Neuronal stem cell (in vitro differentiated cells): ENCODE measurements at places on chromosomes 12 and 14.

DNA sequence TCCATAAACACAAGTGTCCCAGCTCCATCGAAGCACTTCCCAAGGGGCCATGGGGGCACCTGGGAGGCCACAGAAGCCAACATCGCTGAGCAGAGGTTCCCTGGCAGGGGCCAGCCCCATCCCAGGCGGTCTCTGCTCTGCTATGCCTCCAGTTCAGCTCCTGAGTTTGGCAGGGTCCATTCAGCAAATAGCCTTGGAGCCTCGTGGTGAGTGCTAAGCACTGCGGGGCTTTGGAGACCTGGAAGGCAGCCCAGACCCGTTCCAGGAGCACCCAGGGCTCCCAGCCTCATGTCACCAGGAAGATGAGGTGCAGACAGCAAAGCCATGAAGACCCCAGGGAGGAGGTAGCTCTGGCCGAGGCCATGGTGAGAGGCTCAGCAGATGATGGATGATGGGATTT lies 109.5 kb downstream of the LGMN start:
- no peak for DNase-seq

DNA sequence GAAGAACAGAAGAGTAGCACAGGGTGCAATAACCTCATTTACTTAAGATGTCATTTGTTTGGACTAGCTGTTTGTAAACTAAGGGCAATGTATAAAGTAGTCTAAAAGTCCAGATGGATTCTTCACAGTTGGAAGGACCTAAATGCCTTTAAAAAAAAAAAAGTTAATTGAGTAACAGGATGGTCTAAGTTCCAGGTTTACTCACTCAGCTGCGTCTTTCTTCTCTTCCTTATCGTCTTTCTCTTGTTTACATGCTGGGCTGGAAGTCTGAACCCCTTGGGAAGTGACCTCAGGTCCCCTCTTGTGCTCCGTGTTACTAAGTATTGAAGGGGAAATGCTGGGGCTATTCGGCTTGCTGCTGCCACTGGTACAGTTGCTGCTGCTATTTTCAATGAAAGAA lies 82.5 kb downstream of the SH2B3 start:
- DNase-seq = no peak

- DNase-seq = no peak
Measured at GRCh38 chr14:75647640-75648039, 13.0 kb downstream of the ERG28 start.

- no peak for DNase-seq
Measured at GRCh38 chr14:101181446-101182313, 278.2 kb upstream of the RTL1 start.

- DNase-seq = no peak
Measured at GRCh38 chr12:75571656-75572205, 60.3 kb upstream of the KRR1 start.

DNA sequence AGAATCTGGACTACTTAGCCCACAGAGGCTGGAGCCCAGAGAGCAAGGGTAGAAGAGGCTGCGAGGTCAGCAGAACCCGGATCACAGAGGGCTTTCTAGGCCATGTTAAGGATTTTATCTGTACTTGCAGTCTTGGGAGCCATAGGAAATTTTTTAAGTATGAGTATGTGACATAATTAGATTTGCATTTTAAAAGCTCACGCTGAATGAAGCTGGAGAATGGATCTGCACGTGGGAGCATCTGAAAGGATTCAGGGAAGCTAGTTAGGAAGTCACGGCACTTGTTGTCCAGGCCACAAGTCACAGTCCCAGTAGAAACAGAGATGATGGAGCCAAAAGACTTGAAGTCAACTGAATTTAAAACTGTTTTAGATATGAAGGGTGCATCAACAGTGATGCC lies 14.1 kb downstream of the CORO1C start:
- no peak for DNase-seq

GRCh38 chr14:93715279-93715927 lies 72.9 kb downstream of the PRIMA1 start:
- no peak for DNase-seq

GRCh38 chr12:46221255-46222128 lies 47.4 kb downstream of the SLC38A1 start:
- DNase-seq = no peak

DNA sequence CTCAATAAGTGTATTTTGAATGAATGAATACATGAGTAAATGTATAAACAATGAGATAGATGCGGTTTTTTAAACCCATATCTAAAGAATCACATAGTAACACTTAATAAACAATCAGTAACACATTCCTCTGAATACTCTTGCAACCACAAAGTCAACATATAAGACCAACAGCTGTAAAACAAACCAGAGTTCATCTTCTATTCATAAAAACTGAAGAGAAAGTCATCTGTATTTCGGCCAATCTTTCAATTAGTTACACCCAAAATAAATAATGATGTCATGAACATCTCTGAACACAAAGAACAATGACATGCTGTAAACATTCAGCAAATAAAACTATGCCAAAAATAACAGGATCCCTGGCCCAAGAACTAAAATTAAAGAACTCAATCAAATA lies 47.2 kb downstream of the ARMH4 start:
- no peak for DNase-seq

- no peak for DNase-seq
Measured at GRCh38 chr12:90938451-90938850, 16.5 kb downstream of the CCER1 start.

DNA sequence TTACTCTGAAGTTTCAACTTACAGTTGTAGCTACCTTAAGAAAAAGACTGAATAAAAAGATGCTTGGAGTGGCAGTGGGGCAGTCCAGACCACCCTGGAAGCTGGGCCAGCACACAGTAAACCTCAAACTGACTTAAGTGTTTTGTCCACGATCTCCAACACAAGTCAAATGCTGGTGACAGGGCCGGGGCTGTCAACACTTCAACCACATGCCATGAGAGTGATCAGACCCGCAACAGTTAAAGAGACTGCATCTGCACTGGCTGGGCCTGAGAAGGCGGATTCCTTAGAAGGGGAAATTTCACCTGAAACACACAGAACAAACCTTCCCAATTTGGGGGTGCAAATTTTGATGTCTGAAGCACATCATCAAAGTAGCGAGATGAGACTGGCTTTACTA lies 223.5 kb upstream of the CAND1 start:
- no peak for DNase-seq

- DNase-seq = no peak
Measured at GRCh38 chr14:99549684-99550083, 54.3 kb downstream of the CCDC85C start.

GRCh38 chr12:124395986-124396385 lies 101.1 kb downstream of the RFLNA start:
- DNase-seq = no peak

DNA sequence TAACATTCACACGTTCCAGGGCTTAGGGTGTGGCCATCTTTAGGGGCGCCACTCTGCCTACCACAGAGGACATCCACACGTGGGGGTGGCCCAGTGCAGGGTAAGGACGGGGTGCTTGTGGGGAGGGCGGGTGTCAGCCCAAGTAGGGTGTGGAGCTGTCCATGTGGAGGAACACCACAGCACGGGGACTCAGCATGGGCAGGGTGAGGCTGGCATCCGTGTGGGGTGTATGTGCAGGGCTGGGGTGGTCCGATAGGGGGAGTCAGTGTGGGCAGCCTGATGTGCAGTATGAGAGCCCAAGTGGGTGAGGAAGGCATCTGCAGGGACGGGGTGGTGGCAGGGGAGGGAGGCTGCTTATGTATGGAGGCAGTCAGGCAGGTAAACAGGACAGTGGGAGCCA lies 17.7 kb downstream of the PSMC1 start:
- DNase-seq = no peak

DNA sequence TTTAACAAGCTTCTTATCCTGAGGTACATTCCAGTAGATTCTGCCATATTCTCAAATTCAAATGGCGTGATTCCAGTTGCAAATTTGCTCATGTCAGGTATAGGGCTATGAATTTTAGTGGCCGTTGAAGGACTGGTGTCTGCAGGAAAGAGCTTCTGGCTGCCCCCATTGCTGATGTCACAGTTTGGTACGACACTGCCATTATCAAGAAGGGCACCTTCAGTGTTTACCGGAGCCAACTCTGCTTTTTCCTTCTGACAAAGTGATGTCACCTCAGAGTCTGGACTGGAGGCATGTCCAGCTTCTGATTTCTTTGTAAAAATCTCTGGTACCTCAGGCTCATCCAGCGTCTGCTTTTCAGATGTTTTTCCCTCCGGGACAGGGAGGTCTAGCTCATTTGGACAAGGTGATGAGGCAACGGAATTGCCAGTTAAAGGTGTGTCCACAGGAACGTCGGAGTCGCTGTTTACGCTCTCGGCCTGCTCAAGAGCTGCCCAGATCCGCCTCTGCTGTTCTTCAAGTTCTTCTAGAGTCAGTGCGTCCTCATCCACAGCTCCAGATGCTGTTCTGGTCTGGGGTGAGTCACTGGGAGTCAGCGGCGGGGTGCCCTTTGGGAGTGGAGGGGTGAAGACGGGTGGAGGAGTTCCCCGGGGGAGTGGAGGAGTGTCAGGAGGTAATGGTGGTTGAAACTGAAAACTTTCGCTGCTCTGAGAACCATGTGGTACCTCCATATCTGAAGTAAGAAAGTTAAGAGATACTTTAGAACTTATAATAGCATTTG lies 27.0 kb downstream of the ZCCHC8 start:
- no peak for DNase-seq

- DNase-seq = no peak
Measured at GRCh38 chr14:38038986-38039385, 168.7 kb upstream of the SSTR1 start.

DNA sequence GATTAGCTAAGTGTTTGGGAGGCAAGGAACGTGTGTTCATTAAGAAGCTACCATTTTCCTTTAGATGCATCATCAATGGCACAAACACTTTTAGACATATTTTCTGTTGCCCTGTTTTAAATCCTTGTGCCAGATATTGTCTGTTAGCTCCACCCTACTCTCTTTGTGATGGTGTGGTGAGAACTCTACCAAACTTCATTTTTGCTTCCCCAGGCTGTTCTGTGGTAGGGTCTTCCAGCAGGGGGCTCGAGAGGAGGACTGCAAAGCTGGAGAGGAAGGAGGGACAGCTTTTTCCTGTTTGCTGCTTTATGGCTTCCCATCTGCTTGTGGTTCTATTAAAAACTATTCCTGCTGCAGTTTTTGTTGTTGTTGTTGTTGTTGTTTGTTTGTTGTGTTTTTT lies 23.8 kb upstream of the STRAP start:
- DNase-seq = no peak

DNA sequence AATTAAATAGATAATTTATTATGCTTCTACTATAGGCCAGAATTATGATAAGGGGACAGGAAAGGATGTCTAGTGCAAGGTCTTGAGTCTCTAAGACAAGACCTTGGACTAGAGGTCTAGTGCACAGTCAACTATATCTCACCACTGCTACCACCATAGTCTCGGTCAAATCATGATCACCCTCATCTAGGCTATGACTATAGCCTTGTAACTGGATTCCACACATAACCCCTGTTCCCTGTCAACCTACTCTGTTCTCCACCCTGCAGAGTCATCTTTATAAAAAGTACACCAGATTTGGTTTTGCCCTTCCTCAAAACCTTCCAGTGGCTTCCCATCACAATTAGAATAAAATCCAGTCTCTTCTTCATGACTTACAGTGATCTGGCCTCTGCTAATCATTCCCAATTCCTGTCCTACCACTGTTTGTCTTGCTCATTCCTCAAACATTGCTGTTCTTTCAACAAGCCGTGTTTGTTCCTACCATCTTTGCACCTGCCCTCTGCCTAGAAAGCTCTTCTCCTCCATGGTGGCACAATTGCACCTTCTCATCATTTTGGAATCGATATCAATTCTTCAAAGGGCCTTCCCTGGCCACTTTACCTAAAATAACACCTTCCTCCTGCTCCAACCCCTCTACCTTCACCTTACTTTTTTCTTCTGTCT lies 169.4 kb downstream of the FOXN3 start:
- no peak for DNase-seq

DNA sequence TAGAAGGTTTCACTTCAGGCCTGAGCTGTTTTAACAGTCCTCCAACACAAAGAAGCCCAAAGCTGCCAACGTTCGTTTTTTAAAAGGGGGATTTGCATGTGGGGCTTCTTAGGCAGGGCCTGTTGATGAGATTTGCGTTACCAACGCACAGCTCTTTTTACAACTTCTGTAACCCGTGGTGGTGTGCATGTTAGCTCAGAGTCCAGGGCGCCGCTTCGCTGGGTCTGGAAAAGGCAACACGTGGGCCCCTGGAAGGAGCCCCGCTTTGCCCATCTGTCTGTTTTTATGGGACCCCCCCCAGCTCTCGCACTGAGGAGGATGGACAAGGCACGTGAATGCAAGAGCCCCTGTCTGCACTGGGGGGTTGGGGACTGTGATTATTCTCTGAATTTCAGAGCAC lies 84.0 kb downstream of the ESR2 start:
- DNase-seq = no peak

DNA sequence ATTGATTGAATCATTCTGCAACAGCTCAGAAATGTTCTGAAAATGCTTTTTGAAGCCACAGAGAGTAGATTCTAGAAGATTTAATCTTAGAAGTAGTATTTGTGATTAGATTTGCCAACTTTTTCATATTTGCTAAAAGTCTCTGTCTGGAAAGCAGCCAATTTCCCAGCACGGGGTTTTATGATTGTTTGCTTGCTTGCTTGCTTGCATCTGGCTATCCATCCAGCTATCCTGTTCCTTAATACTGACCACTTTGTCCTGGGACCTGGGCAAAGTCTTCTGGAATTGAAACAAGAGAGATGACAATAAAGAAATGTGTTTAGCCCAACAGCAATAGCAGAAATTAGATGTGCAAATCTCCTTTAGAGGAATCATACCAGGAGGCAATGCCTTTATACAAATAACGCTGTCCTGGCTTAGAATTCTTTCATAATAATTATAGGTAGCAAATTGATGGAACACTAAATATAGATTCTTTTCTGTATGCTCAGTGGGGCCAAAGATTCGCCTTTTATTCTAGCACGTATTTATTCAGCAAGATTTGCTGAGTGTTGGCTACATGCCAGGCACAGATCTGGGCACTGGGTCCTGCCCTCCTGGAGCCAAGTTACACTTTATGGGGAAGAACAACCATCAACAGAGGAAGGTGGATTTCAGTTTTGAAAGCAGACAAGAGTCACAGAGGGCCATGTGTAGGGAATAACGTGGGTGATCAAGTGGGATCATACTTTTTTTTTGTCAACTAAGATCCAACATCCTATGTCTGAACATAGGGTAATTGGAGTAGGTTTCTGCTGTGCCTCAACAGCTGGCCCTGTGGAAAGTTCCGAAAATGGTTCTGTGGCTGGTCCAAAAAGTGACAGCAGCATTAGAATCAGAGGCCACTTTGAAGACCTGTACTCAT lies 25.3 kb downstream of the MYBPC1 start:
- DNase-seq = no peak

DNA sequence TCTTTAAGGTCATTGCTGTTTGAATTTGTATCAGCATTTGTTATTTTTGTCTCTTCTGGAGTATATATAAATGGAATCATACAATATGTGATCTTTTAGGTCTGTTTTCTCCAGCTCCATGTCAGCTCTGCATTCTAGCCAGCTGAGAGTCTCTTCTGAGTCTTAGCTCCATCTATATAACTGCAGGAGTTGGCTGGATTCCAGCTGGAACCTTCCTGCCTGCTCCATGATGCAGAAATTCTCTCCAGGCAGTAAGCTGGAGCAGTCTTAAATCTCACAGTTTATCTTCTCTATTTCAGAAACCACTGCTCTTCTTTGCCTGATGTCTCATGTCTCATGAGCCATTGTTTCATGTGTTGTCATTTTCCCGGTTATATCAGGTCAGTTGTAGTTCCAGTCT lies 827.6 kb downstream of the NRXN3 start:
- no peak for DNase-seq
